Urinary bladder (tissue), 4 donors: ENCODE measurements at places on chromosomes 4 and X. TPM values are rescaled to one million over a fixed set of nuclear protein-coding genes. Genes with fewer than 3 reads are reported as not detected.

- no peak for DNase-seq
Measured at GRCh38 chrX:47562615-47563243, 1.7 kb downstream of the ARAF start.

GRCh38 chr4:24999392-25000089, 31.2 kb downstream of the LGI2 start:
- no peak for DNase-seq

GRCh38 chr4:37430718-37431416, 186.3 kb downstream of the NWD2 start:
- no peak for DNase-seq

- DNase-seq, result peak; percentile 40
Measured at GRCh38 chrX:11100281-11101035, 10.7 kb upstream of the HCCS start.

DNA sequence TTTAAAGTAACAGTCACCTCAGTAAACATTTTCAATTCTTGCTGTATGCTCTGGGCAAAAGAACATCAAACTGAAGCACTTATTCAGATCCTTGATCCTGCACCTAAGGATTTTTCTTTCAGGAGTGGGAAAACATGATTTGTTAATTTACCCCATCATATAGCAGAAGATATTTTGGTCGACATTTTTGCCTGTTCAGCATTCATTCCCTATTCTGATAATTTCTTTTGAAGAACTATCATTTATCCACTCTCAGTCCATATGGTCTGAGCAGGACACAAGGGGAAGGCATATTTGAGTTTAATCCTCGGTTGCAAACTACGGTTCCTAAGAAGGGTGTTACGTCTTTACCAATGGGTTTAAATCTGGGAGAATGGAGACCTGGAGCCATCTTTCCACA, 1.2 kb upstream of the CLOCK start:
- DNase-seq, result no peak

DNA sequence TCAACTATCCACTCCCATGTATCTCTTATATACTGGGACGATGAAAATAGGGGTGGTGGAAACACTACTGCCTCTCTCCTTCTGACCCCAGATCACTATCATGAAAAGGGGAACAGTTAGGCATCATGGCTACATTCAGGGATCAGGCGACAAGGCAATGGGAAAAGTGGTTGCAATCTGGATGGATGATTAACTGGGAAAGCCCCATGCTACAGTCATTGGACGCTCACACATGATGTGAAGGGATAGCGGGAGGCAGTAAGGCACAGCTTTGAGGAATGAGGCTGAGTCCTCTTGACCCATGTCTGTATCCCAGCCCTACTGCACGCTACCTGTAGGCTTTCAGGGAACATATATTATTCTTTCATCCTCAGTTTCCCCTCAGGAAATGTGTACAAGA, 10.2 kb downstream of the GASK1B start:
- no peak for DNase-seq

GRCh38 chr4:168859888-168860694, 150.0 kb downstream of the CBR4 start:
- DNase-seq, result no peak

GRCh38 chr4:38861791-38862190, 5.2 kb upstream of the TLR6 start:
- no peak for DNase-seq

DNA sequence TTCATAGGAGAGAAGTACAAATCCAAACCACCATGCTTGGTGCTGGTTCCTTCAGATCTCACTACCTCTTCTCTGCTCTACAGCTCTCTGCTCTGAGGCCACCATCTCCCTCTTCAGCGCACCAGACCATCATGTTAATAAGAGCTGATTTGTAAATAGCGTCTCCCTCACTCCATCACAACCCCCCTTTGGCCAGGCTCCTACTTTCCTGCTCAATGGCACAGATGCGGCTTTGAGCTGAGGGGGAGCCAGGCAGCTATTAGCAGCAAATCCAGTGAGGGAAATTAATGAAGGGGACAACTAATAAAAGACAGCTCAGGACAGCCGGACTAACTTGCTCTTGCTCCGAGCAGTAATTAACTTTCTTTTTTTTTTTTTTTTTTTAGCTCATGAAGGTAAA, 13.1 kb downstream of the NEUROG2 start:
- DNase-seq, result no peak

DNA sequence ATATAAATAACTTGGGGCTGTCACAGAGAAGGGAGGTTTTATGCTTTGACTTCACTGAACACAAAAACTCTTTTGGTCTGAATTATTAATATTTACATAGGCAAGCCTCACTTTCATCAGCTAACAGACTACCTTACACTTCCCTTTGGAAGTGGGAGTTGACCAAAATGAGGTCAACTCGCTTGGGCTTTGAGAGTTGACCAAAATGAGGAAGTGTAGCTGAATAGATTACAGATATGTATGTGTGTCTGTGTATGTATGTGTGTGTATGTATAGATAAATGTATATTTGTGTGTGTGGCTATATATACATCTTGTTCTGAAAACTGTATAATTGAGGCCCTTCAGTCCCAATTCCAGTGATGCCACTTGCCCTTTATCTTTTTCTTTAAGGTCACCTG, 113.3 kb upstream of the IL13RA1 start:
- DNase-seq, result no peak

- DNase-seq, result no peak
Measured at GRCh38 chr4:128286474-128287058, 1.0 kb downstream of the PGRMC2 start.

DNA sequence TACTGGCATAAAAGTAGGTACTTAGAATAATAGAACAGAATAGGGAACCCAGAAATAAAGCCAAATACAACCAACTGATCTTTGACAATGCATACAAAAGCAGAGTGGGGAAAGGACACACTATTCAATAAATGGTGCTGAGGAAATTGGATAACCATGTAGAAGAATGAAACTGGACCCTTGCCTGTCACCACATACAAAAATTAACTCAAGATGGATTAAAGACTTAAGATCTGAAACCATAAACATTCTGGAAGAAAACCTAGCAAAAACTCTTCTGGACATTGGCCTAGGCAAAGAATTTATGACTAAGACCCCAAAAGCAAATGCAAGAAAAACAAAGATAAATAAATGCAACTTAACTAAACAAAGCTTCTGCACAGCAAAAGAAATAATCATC, 45.6 kb downstream of the ARFIP1 start:
- no peak for DNase-seq

DNA sequence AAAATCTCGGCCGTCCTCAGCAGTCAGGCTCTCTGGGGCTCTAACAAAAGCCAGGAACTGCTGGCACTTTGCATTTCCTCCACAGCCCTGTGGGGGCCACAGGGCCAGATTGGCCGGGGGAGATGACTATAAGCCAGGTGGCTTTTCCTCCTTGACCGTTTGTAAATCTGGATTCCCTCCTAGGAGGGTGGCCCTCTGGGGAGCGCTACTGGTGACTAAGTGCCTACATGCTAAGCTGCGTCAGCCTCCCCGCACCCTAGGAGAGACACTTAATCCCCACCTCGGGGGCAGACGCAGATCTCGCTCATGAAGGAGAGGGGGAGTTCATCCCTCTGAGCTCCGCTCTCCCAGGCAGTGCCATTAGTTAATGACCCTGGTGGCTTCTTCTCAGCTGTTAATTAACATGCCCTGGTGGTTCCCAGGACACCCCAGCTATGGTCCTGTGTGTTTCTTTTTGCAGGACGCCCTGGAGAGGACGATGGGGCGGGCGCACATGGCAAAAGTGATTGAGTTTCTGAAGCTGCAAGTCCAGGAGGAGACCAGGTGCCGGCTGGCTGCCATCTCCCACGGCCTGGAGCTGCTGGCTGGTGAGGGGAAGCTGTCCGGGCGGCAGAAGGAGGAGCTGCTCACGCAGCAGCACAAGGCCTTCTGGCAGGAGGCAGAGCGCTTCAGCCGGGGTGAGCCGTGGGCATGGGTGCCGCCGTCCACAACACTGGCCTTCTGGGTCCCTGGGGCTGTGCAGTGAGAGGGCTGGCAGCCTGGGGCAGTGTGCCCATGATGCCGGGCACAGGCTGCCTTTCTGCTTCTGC, 41.6 kb downstream of the EVC start:
- no peak for DNase-seq

DNA sequence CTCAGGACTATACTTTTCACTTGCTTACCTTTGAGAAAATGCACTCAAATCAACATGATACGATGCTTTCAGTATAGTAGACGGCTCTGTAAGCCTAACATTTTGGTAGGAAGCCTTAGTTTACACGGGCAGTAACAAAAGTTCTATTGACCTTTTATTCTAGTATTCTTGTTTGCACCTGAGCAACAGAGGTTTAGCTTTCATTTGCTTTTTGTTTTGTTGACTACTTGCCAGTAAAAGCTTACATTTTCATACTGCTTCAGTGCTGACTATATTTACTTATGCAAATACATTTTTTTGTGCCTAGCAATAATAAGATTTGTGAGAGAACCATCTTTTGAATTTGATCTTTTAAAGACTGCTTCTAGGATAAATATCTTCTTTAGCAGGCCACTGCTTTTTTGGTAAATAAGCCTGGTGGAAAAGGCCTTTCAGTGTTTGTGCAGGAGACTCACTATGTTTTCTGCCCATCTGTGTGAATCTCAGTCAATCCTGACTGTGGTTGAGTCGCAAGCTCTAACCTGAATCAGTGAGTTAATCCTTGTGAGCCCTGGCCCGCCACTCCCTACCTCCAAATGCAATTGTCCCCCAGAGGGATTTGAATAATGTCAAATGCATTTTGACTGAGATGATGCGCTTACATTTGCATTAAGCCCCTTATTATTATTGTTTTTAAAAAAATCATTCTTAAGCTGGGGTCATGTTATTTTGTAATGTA, 21.9 kb downstream of the FHIP1A start:
- no peak for DNase-seq

- DNase-seq, result no peak
Measured at GRCh38 chr4:146633471-146633800, 5.3 kb upstream of the POU4F2 start.

DNA sequence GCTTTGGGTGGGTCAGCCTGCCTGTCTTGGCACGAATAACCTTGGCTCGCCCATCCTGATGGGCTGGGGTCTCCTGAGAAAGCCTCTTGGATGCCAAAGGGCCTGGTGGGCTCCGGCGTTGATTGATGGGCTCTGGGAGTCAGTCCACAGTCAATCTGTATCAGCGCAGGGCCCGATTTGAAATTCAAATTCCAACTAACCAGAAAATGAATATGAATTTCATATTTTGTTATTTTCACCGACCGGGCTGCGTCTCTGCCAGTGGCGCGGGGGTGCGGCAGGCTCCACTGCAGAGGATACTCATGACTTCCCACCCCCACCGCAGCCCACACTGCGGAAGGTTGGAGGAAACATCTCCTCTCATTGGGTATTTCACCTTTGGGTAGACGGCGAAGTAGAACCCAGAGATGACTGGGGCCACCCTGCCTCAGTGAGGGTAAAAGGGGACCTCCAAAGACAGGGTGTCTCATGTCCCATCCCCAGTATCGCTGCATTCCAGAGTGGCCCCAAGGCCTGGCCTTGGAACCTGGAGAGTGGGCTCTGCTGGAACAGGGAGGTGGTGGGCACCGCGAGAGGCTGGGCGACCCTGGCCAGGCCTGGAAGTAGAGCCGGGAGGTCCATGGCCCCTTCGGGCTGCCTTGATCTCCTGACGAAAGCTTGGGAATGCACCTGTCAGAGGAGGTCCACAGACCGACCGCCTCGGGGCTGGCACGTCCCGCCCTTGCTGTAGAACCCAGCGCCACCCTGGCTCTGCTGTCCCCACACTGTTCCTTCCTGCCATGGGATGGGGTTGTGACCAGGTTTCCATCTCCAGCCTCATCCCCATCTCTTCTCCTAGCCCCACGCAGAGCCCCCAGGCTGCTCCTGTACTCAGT, 54.8 kb upstream of the SORCS2 start:
- no peak for DNase-seq

- DNase-seq, result no peak
Measured at GRCh38 chr4:6578221-6578620, 3.2 kb downstream of the MAN2B2 start.

DNA sequence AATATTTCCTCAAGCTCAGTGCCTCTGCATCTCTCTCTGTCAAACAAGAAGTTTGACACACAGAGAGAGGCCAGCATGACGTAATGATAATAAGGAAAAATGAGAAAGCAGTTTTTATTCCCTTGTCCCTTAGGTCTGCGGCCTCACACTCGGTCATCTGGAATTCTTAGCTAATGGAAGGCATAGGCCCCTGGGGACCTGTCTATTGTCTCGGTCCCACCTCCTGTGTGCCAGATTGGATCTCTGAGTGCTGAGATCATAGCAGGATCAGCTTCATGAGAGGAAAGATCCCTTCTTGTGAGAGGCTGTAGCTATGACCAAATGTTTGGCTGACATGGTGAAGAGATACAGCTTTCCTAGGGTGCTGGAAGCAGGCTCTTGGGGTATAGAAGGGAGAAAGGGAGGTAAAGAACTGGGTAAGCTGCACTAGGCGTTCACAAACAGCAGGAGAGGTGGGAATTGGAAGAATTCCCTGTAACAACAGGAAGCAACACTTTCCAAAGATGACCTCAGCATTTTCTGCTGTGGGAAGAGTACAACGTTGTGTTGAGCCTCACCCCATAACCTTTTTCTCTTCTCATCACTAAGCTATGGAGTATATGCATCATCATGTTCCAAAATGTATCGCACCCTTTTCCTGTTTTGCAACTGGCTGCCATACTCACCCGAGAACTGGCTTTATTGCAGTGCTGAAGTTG, 20.2 kb downstream of the TMEM31 start:
- peak; percentile 7 for DNase-seq

MAPK10 gene
- 15.5 TPM for polyA plus RNA-seq

SFRP2 gene
- 62.9 TPM for polyA plus RNA-seq

ADAD1 gene
- not detected for polyA plus RNA-seq

RIPPLY1 gene
- polyA plus RNA-seq, result not detected

CLGN gene
- 1.8 TPM for polyA plus RNA-seq

PARM1 gene
- 81.3 TPM for polyA plus RNA-seq

GPC3 gene
- polyA plus RNA-seq, result 22.1 TPM

NAAA gene
- 26.4 TPM for polyA plus RNA-seq
